Prostate gland (tissue), 2 donors: ENCODE measurements at places on chromosomes 1 and 21.

DNA sequence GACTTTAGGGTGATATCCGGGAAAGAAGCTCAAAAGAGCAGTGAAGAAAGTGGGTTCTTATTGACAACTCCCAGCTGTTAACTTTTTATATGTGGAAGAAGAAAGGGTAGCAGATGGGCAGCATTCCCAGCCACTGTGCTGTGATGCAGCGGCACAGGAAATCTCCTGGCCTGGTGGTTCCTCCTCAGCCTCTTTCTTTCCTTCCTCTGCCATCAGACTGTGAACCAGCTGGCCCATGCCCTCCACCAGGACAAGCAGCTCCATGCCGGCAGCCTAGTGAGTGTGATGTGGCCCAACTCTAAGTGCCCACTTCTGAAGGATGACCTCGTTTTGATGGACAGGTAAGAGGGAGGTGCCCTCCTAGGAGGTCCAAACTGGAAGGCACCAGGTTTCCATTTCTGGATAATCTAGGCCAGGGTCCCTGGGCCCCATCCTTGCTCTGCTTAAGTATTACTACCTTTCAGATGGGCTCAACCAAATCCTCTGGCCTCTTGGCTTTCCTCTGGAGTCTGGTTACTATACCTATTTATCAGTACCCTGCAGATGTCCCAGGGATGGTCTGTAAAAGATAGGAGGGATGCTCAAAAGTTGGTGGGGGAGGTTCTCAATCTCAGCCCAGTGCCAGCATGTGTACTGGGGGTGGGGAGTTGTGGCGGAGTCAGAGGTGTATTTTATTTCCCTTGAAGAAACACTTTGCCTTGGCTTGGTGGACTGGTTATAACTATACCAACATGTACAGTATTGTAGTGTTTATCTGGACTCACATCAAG lies 17.0 kb downstream of the MFN2 start:
- DNase-seq: no peak

DNA sequence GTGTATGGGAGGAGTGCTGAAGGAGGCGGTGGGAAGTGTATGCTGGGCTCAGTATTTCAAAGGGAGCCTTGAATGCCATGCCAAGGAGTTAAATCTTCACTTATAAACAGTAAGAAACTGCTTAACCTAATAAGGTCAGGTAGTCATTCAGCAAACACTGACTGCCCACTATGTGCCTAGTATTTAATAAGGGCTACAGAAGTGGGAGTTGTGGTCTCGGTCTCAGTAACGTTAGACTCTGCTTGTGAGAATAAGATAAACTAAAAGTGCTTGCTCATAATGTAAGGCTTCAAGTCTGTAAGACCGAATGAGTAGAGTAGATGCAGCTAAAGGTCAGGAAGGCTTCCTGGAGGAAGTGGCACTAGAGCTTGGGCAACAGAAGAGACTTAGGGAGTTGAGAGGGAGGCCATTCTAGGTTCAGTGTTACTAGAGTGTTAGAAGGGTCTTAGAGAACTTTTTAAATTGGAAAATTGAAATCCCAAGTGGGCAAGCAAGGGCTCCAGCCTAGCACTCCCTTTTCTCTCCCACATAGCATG lies 6.0 kb downstream of the MARCKSL1 start:
- no peak for DNase-seq

DNA sequence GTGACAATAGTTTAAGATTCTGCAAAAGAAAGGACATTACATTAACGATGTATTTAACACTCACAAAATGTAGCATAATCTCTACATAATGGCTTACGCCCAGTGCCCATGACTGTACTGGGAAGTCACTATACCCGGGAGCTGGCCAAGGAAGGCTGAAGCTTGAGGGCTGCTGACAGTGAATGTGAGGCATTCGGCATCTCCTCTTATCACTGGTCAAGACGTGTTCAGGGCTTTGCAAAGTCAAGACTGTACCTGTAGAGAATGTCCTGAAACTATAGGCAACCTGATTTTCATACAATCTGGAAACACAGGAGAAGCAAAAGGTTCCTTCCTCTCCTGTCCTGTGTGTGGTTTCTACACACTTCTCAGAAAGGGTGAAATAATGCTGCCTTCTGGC lies 12.7 kb upstream of the IFNGR2 start:
- no peak for DNase-seq

DNA sequence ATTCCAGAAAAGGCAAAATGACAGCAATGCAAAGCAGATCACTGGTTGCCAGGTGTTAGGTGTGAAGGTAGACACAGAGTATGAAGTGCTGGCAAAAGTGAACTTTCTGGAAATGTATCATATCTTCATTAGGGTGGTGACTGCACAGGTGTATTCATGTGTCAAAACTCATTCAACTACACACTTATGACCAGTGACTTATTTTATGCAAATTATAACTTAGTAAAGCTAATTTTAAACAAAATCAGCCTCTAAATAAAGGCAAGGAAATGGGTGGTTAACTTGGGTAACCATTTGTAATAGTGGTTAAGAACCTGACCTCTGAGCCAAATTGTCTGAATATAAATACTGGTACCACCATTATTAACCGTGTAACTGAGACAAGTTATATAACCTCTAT lies 7.4 kb downstream of the COP1 start:
- DNase-seq: no peak

DNA sequence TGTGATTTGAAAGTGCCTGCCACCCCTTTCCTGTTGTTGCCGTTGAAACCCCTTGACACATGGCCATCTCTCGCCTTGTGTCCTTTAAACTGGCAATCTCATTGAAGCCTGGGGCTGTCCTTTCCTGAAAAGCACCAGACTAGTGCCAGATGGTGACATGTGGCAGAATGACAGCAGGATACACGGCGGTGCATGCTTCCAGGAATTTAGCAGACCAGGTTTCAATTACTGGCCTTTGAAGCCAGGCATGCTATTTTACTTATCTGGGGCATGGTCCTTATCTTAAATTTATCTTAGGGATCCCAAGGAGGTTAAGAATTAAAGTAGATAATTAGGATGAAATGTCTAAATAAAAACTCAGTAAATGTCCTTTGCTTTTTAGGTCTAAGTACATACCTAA lies 15.2 kb downstream of the PLPPR4 start:
- DNase-seq: no peak

GRCh38 chr1:218659911-218660677 lies 315.0 kb downstream of the TGFB2 start:
- no peak for DNase-seq

DNA sequence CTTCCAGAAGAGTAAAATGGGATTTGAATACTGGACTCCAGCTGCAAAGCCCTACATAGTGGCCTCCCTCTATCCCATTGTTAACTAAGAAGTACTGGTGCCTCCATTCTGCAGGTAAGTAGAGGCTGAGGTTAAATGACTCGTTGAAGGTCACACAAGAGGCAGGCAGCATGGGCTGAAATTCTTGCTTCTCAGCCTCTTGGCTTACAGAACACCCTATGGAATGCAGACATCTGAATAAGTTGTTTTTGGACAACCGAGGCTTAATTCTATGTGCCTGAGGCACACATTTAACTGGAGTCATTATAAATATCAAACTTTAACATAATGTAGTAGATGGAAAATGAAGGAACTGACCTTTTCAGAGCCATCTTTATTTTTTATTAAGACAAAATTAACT lies 5.7 kb downstream of the DNAJC11 start:
- no peak for DNase-seq

DNA sequence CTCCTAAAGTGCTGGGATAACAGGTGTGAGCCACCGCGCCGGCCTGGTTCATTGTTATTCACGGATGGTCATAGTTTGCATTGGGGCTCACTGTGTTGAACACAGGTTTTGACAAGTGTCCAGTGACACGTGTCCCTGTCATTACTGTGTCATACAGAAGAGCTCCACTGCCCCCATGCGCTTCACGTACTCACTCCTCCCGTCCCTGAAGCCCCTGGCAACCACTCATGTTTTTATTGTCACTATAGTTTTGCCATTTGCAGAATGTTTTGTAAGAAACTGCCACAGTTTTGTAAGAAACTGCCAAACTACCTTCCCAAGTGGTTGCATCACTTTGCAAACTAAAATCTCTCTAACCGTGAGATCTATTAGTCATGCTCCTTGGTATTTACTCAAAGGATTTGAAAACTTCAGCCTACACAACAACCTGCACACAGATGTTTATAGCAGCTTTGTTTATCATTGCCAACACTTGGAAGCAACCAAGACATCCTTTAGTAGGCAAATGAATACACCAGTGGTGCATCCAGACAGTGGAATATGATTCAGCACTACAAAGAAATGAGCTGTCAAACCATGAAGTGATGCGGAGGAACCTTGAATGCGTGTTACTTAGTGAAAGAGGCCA lies 163.2 kb upstream of the COL6A1 start:
- DNase-seq: no peak
